AG04450 (cell line): ENCODE measurements at places on chromosomes 7 and 10.

DNA sequence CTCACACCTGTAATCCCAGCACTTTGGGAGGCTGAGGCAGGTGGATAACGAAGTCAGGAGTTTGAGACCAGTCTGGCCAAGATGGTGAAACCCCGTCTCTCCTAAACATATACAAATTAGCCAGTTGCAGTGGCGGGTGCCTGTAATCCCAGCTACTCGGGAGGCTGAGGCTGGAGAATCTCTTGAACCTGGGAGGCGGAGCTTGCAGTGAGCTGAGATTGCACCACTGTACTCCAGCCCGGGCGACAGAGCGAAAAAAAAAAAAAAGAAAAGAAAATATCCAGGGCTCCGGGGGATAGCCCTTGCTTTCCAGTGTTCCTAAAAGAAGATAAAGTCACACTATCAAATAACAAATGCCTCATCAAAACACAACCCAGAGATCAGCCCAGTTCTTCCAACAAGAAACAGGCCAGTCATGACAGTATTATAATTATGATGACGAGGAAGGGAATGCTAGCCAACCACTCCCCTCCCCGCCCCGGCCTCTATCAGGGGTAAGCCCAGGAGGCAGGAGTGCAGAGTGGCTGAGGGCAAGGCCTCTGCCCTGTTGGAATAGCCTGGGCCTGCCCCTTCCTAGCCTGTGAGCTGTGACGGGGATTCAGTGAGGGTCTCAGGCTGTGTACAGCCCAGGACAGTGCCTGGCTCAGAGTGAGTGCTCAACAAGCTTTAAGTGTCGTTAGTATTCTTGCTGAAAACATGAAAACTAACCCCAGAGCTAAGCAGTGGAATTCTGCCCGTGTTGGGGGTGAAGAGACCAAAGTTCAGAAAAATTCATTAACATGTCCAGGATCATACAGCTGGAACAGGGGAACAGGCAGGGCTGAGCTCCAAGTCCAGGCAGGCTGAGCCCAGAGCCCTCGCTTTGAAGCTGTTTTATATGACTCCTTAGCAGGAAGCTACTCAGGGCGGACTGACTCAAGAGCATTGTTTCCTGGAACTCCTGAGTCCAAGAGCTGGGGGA, 54.3 kb downstream of the FAM241B start:
- DNase-seq: no peak

DNA sequence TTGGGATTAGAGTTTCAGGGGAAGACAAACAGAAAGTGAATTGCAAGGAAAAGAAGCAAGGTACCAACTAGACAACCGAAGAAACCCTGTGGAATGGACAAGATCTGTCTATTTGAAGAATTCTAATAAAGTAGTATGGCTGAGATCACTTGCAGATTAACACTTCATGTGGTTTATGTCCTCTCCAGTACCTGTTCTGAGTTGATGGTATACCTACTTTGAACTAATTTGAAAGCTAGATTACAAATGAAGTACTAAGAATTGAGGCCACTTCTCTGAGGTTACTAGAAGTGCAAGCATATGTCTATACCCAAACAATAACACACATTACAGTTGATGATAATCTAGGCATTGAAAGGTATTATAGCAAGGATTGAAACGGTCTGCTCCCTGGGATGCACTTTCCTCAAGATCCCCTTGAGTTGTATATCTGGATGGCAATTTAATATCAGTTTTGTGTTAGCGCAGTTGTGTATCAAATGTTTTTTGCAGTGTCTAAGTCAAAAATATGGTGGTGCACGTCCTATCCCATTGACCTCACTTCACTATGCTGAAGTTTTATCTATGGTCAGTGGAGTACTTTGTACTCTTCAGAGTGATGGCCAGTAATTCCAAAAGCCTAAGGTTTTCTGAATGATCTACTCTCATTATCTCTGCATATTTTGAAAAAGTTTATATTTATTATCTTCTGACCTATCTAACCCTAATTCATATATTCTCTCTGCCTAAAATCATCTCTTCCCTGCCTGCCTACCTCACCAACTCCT, 25.9 kb downstream of the ZNF277 start:
- no peak for DNase-seq

DNA sequence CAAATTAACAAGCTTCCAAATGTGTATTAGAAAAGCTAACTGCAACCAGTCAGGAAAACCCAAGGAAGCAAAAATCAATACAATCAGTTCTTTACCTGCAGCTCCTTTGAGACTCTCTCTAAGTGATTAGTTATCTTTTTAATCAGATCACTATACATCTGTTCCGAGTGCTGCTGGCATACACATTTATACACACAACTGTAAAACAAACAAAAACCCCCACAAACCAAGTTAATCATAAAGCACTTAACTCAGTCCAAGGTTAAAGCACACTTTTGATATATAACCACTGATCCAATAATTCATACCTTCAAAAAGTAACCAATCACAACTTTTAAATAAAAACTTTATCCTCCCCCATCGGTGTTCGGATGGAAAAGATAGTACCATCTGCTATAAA, 25.6 kb downstream of the CACUL1 start:
- no peak for DNase-seq

- DNase-seq: no peak
These were observed 66.7 kb upstream of the PITRM1 start for GRCh38 chr10:3239066-3239919.
